ENCODE measurements at places on chromosomes 2 and 18.

- DNase-seq, result no peak
These were observed 159.0 kb upstream of the TRIB2 start for GRCh38 chr2:12557688-12558087.

DNA sequence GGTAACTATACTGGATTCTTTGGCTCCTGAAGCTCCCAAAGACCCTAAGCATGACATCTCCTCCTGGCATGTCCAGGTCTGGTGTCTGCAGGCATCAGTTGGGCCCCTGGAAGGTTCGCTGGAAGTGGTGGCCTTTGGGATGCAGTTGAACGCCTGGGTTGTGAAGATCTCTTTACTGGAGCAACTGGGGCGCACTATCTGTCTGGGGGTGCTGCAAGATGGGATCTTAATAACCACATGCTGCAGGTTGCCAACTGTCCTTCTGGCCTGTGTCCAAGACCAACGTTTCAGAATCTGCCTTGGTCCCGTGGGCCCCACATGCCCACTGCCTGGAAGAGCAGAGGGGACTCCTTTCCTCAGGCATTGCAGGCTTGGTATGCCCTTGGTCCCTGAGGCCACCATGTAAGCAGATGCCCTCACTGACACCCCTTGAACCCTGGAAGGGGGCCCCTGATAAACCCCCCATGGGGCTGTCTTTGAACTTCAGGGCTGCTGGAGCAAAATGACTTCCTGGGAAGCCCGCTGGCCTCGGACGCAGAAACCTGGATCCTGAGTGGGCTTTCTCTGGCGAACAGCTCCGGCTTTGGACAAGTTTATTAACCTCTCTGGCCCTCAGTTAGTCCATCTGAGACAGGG lies 101.9 kb downstream of the TWIST2 start:
- no peak for DNase-seq

- DNase-seq, result no peak
These were observed 28.9 kb upstream of the GTF2A1L start for GRCh38 chr2:48588745-48589144.

DNA sequence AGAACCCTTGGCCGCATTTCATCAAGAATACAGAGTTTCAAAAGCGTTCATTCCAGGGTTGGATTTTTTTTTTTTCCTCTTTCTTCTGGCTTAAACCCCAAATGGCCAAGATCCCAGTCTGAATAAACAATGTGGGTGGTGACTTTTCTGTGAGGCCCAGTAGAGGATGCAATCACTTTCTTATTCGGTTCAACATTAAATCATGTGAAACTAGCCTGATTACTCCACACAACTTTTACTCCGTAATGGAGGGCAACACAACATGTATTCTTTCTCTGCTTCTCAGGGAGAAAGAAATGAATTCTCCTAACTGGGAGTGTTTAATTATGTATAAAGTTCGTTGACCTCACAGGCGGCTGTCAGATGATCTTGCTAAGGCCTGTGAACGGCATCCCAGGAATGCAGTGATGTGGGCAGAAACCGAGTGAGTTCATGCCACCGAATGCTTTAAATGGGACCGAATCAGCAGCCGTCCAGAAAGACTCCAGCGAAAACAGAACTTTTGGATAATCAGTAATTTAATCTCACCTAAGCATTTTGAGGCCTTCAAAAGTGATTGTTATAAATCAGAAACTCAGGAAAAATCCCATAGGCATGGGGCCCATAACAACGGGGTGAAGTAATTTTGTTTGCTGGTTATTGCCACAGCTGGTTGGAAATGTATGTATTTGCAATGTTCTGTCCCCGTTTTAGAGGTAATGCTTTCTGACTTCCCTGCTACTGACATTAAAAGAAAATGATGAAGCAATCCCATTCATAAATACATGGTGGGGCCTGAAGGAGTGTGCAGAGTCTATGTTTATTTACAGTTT lies 81.5 kb downstream of the BCL2 start:
- no peak for DNase-seq

DNA sequence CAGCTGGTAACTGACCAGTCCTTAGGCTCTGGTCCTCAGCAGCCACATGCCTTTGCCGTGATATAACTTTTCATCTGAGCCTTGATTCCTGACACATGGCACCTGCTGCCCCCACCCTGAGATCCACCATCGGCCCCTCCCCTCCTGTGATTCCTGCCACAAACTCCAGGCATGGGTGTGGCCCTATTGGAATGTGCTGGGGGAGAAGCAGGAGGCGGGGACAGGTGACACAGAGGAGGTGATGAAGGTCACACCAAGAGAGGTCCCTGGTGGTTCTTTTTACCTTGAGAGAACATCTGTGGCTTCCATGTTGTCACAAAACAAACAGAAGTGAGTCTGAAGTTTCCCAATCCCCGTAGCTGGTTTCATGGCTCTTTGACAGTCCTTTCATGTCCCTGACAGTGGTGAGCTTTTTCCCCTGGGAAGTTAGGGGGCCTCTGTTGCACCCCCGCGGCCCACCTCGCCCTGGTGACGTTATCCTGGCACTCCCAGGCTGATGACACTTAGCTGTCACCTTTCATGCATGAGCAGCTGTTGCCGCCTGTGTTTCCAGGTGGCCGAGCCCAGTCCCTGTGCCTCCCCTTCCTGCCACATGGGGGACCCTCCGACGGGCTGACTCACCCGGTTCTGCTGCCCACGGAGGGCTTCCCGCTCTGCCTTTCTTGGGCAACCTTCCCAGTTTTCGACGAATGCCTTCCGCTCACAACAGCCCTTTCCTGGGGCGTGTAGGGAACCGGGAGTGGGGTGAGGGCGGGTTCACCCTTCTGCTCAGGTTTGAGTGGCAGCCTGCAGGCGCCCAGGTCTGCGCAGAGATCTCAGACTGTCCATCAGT lies 66.3 kb upstream of the GLI2 start:
- DNase-seq, result peak; percentile 20

GRCh38 chr2:190763901-190764514 lies 115.1 kb downstream of the NAB1 start:
- DNase-seq, result no peak

DNA sequence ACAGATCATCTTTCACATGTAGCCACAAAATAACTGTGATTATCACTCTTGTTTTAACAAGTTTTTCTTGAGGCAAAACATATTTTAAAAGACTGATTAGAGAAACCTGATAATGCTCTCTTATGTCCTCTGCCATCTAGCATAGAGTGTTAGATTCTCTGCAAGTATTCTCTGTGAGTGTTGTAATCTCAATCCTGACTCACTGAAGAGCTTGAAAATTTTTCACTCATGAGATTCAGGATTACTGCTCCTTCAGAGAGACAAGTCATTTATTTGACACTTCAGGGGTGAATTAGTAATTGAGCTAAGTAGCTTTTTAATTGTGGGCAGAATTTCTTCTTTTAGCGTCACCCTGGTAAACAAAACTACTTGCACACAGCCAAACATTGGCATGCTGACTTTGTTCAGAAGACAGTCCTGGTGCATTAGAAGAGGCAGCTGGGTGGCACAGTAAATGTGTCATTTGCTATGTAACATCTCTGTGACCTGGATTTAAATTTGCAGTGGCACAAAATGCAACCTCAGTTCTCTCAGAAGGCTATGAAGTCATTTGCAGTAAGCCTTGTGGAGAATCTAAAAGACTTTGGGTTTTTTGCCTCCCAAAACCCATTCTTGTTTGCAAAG lies 172.9 kb downstream of the LRP1B start:
- DNase-seq, result no peak

DNA sequence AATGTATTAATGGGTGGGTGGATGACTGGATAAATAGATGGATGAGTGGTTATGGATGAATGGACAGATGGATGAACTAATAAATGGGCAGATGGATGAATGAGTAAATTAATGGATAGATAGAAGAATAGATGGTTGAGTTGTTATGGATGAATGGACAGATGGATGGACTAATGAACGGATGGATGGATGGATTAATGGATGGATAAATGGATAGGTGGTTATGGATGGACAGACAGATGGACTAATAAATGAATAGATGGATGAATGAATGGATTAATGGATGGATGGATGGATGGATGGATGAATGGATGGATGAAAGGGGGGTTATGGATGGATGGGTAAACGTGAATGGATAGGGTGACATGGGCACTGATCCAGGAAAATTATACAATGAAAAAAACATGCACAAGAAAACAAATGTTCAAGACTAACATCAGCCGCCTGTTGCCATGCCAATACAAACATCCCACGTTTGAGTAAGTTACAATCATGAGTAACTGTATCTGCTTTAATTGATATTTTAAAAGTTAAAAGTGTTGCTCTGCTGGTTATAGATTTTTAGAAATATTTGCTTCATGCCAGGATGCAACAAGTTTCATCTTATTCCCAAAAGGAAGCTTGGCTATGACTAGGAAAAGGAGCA lies 20.8 kb downstream of the PXDN start:
- DNase-seq, result no peak

DNA sequence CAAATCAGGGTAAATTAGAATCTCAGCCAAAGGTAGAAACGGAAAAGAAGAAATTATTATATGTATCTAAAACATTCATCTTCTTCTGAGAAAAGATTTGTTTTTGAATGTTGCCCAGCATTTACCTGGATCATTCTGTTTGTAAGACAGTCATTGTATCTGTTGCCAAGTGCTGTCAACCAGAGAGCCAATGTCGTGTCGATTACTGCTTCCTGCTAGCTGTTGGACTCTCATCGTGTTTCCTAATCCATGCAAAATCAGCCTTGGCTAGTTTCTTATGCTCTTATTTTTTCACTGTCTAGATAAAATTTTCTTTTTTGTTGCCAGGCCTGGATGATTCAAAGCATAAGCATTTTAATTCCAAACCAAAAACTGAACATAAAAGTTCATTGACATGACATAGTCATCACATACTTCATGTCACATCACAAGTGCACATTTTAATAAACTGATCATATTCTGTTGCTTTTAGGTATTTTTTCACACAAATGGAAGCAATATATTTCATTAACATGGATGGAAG lies 202.3 kb downstream of the KCNH7 start:
- DNase-seq, result no peak

GRCh38 chr2:95042472-95043271 lies 17.2 kb downstream of the MAL start:
- no peak for DNase-seq

DNA sequence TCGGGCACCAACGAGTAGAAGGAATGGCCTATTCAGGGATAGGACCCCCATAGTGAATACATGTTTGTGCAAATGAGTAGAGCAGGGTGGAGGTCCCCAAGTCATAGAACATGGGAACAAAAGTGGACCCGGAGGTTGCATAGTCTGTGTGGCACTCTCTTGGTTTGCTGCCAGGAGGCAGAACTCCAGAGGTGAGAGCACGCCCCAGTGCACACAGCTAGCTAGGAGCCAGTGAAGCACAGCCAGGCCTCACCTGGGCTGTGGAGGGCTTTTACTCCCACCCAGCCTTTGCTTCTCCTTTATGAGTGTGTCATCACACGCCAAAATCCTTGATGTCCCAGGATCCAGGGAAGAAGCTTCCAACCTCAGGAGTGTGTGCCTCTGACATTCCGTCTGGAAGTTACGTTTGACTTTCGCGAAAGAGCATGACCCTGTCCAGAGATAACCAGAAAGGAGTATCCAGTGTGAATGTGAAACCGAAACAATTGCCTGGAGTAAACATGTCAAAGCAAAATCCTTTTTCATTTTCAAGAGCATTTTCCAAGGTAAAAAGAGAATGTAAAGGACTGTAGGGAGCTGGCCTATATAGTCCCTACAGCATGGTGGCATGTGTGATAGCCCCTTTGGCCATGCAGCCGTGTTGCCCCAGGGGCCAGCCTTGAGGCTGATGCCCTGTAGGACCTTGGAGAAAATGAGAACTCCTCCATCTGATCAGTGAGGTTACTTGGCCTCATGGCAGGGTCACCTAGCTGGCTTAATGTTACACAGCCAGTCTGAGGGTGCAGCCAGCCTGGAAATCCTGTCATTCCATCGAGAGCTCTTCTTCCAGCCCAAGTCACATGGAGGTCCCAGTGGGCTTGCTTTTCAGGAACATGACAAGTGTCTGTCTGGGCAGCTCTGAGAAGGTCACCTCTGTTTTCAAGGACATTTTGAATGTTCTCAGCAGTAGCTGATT lies 8.8 kb downstream of the TRIB2 start:
- no peak for DNase-seq

DNA sequence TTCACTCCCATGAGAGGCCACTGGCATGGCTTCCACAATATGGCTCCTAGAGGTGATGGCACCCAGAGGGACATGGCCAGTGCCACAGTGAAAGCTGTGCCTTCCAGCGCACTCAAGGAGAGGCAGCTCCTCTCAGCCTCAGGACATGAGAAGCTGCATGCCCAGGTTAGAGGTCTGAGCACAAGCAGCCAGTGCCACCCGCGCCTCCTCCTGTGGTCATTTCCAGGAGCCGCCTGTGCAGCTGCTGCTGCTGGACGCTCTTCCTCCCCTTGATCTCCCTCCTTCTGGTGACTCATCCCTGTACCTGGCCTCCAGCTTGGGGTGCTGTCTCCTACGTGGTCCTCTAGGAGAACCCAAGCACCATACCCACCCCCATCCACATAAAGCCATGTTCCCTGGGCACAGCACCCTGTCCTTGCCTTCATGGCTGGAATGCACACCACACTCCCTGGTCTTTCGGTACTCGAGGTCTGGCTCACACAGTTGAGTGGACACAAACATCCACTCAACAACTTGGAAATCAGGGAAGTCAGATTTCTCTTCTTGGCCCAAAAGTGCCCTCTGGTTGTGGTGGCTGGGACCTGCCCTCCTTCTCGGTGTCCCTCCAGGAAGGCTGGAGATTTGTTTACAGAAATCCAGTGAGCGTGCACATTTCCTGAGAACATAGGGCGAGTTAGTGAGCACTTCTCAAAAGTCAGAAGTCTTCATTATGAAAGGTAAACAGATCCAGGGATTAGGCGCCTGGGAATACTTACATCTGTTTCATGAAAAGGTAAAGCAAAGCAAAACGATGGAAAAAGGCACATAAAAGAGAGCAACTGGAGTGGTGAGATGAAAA lies 96.7 kb downstream of the EIPR1 start:
- DNase-seq, result no peak

GRCh38 chr18:73023975-73024374 lies 156.2 kb upstream of the NETO1 start:
- no peak for DNase-seq

GRCh38 chr2:138274421-138275291 lies 226.9 kb upstream of the SPOPL start:
- no peak for DNase-seq

- DNase-seq, result no peak
These were observed 63.1 kb upstream of the NFATC1 start for GRCh38 chr18:79332646-79333045.

- DNase-seq, result no peak
These were observed 76.4 kb downstream of the EPHA4 start for GRCh38 chr2:221495731-221496130.

DNA sequence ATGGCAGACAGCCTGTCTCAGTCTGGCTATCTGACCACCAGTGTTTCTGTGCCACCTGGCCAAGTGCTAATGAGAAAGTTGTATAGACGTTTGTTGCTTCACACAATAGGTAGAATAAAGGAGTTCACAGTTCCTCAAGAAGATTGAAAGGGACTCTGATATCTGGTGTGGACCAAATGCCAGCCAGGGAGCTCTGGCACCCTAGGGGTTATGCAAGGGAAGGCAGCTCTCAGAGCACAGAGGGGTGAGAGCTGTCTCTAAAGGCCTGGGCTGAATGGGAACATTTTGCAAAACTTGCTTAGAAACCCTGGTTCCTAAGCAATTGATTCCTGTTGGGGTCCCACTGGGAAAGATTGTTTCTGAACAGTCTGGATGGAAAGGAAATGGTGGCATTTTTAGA lies 553.8 kb downstream of the EPHA4 start:
- DNase-seq, result no peak

Data from hematopoietic multipotent progenitor cell treated with erythropoietin and hydrocortisone succinate and interleukin-3 and kit ligand, for 6 days (in vitro differentiated cells).